Epithelial cell of prostate (primary cell): ENCODE measurements at places on chromosomes 13 and 19.

DNA sequence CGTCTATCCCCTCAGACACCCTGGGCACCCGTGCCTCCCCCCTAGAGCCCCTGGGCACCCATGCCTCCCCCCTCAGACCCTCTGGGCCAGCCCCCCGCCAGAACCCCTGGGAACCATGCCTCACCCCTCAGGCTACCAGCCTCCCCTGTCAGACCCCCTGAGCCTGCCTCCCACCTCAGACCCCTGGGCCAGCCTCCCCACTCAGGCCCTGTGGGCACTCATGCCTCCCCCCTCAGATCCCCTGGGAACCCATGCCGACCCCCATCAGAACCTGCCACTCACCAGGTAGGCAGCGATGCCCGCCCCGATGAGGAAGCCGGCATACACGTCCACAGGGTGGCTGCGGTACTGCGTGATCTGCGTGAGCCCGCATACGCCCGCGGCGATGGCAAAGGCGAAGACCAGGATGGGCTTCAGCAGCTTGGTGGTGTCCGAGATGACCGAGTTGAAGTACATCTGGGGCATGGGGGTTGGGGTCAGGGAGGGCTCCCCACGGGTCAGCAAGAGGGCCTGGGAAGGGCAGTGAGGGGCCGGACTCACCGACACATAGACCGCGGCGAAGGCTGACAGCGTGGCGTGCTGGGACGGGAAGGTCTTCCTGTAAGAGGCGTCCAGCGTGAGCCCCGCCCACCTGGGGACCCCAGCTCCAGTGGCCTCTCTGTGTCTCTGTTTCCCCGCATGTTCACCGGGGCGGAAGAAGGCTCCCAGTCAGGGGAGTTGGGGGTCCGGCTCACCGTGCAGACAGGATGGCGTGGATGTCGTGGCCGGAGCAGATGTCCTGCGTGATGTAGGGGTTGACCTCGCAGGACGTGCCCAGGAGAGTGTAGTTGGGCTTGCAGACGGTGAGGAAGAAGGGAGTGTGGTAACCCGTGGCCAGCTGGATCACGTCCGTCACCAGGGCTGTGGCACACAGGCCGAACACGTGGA is 7.3 kb downstream of the PLPPR3 start:
- no peak for DNase-seq

DNA sequence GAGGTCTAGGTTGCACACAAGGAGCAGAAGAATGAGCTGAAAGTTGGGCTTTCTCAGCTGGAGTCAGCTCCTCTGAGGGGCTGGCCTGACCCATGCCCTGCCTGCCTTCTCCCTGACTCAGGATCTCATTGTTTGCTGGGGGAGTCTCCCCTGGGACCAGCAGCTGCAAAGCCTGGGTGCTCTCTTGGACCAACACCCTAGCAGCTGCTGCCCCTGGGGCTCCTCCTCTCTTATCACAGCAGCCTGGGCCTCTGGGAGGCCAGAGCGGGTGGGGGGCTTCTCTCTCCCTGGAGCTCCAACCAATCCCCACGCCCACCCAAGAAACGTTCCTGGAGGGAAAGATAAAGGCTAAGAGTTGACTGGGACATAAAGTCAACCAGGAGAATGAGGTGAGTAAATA is 1.6 kb upstream of the FCGBP start:
- no peak for DNase-seq

DNA sequence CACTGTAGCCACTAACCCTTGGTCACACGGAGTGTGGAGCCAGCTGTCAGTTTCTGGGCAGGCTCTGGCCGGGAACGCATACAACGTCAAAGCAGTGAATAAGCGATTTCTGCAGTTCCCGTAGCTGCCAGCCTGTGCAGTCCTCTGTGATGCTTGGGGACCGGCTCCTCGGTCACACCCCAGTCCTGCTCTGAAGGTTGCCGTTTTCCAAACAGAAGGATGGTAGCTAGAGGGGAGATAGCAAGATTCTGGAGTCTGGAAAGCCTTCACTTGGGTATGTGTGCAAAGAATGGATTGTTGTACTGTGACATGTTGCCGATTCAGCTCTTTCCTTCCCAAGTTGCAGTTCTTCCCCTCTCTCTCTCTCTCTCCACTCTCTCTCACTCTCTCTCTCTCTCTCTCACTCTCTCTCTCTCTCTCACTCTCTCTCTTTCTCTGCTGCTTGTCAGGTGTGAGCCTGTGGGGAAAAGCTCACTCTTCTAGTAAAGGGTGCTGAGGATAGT is 38.7 kb upstream of the C1QTNF9 start:
- no peak for DNase-seq

- DNase-seq = no peak
These were observed 1044.4 kb downstream of the UQCRFS1 start for GRCh38 chr19:28168557-28168956.

- no peak for DNase-seq
These were observed 20.6 kb downstream of the PBX4 start for GRCh38 chr19:19597809-19598306.

DNA sequence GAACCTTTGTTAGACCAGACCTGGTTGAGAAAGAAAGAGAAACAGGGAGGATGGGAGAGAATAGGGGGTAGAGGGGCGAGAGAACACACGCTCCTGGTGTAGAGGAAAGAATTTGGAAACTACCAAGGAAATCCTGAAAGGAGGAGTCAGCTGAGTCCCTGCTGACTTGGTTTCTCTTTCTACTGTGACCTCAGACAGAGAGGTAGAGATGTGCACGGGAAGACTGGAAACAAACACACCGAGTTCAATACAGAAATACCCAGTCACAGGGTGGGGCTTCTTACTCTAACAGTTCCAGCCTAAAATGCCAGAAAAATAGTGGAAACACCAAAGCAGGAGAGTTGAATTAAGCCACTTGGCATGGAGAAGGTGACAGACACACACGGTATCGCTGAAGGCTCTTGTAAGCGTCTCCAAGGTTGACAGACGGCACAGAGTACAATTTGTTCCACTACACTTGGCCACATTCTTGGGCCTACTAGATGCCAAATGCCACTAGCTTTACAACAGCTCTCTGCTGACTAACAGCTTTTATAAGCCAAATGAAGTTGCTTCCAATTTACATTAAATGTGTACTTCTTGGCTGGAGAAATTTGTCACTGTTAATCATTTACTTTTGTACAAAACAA is 28.1 kb downstream of the LATS2 start:
- no peak for DNase-seq

GRCh38 chr19:5099701-5100221 is 130.8 kb downstream of the KDM4B start:
- DNase-seq = no peak

- DNase-seq = no peak
These were observed 25.3 kb downstream of the FBXO27 start for GRCh38 chr19:39007096-39007495.
